ENCODE measurements at places on chromosomes 11 and 22. TPM values are rescaled to one million over a fixed set of nuclear protein-coding genes. Genes with fewer than 3 reads are reported as not detected.
A peak's percentile ranks its signal among the peaks of the same experiment; 100 is the strongest.

The C22orf23 gene
- total RNA-seq = 0.84 TPM

DNA sequence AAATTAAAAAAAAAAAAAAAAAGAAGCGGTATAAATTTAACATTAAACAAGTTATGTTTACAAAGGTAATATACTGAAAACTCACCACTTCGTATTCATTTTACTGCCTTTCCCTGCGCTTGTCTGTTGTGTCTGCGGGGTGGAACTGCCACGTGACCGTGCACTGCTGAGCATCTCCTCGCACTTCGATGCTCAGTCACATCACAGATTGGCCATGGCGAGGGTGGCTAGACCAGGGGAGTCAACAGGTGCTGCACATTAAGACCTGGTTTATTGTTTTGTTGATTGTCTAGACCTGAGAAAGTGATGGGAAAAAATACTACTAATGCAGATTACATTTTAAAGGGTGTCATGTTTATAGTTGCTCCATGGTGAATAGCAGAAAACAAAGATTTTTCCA is 22.8 kb upstream of the TUB start:
- H3K4me3 ChIP-seq = no peak overlapping the region
- no peak overlapping the region for H3K27ac ChIP-seq
- H3K36me3 ChIP-seq = no peaks in the 10 kb centered on the region
- no peaks in the 10 kb centered on the region for H3K27me3 ChIP-seq

DNA sequence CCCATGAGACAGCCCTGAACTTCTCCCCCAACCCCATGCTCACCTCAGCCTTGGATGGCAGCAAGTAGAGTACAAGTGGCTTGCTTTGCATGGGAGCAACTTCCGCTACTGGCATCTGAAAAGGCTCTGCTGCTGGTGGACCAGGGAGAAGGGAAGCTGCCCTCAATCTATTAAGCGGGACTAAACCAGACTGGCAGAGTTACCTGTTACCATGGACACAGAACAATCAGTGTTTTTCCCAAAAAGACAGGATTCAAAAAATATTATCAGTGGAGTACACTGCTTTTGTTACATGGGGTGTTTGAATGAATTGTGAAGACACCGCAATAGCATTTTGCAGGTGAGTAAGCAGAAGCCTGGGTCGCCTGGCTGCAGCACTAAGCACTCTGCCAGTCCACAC is 631.4 kb upstream of the B3GAT1 start:
- no peak overlapping the region for H3K27ac ChIP-seq
- H3K36me3 ChIP-seq = no peaks in the 10 kb centered on the region
- H3K27me3 ChIP-seq = peaks cover 15% of the 10 kb centered on the region

- H3K27me3 ChIP-seq = no peaks in the 10 kb centered on the region
- no peak overlapping the region for H3K4me3 ChIP-seq
- ATAC-seq = peak; percentile 94
- peak overlapping the region; percentile 64 for H3K27ac ChIP-seq
- H3K4me1 ChIP-seq = peaks cover 6% of the 10 kb centered on the region
Measured at GRCh38 chr11:61733120-61733978, 19.1 kb upstream of the MYRF start.

Data from activated T-helper 17 cell treated with anti-CD3 and anti-CD28 coated beads, Interleukin-2, amount 50 U/mL, for 72 hours (primary cell).